ENCODE measurements at places on chromosomes 4 and X. TPM values are rescaled to one million over a fixed set of nuclear protein-coding genes. Genes with fewer than 3 reads are reported as not detected.
A peak's percentile ranks its signal among the peaks of the same experiment; 100 is the strongest.

The H2BW2 gene
- total RNA-seq, result 0.11 TPM

- H3K4me1 ChIP-seq, result peaks cover 11% of the 10 kb centered on the region
- peak overlapping the region; percentile 69 for H3K4me3 ChIP-seq
- no peak for DNase-seq
- H3K27ac ChIP-seq, result no peak overlapping the region
- peaks cover 12% of the 10 kb centered on the region for H3K27me3 ChIP-seq
- no peaks in the 10 kb centered on the region for H3K36me3 ChIP-seq
Observed at GRCh38 chrX:129653181-129653970, 1.4 kb downstream of the APLN start.

The CT45A5 gene
- not detected for total RNA-seq

The HPGDS gene
- not detected for total RNA-seq

The CFAP99 gene
- total RNA-seq, result not detected

The INTU gene
- total RNA-seq, result 0.02 TPM

DNA sequence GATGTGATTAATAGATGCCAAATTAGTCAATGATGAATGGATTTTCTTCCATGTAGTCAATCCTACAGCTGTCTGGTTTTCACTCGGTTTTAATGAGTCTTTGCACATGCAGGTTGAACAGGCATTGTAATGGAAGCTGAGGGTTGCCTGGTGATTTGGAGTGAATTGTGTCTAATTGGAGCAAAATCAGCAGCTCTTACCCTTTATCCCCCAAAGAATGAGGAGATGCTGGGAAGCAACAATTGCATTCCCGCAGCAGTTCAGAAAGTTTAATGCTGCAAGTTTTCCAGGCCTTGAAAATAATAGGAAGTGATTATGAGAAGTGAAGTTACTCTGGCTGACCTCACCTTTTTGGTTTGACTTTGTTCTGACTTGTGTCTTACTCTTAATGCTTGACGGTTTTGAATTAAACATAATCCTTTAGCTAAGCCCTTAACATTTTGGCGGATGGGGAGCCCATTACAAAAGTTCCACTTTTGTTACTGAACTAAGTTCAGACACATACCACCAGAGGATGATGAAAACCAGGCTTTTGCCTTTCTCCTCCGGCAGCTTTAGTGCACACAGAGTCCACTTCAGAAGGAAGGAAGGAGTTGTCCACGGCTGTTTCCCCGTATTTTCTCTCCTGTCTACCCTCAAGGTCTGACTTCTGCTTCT lies 78.8 kb upstream of the TBC1D9 start:
- no peak for DNase-seq
- H3K4me1 ChIP-seq, result peaks cover 55% of the 10 kb centered on the region
- no peak overlapping the region for H3K4me3 ChIP-seq
- H3K27ac ChIP-seq, result peak overlapping the region; percentile 54
- no peaks in the 10 kb centered on the region for H3K27me3 ChIP-seq

- H3K36me3 ChIP-seq, result no peaks in the 10 kb centered on the region
- H3K27me3 ChIP-seq, result peaks cover 3% of the 10 kb centered on the region
- H3K4me3 ChIP-seq, result no peak overlapping the region
- H3K4me1 ChIP-seq, result no peaks in the 10 kb centered on the region
- no peak overlapping the region for H3K27ac ChIP-seq
Observed at GRCh38 chrX:44428989-44429627, 85.6 kb upstream of the EFHC2 start.

GRCh38 chr4:147923854-147924253 lies 192.0 kb downstream of the ARHGAP10 start:
- no peak for DNase-seq
- H3K27ac ChIP-seq, result no peak overlapping the region
- H3K4me3 ChIP-seq, result no peak overlapping the region

The CT83 gene
- not detected for total RNA-seq

- H3K27ac ChIP-seq, result no peak overlapping the region
- H3K36me3 ChIP-seq, result peaks cover 42% of the 10 kb centered on the region
- no peak overlapping the region for H3K4me3 ChIP-seq
- H3K4me1 ChIP-seq, result no peaks in the 10 kb centered on the region
- no peak for DNase-seq
Observed at GRCh38 chrX:48813644-48814043, 11.8 kb downstream of the HDAC6 start.

DNA sequence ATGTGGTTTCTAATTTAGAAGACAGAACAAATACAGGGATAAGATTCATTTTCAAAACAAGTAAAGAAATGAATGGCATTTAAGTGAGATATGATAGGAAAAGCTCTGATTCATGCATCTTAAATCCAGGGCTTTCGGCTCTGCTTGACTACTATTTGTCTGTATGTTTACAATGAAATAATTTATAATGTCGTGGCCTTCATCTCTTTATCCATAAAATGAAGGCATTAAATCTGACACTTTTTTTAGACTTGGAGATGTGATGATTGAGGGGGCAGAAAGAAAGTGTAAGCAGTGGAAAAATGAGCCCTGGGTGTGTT lies 115.7 kb upstream of the KIT start:
- no peak overlapping the region for H3K4me3 ChIP-seq
- H3K27me3 ChIP-seq, result peaks cover 11% of the 10 kb centered on the region
- no peaks in the 10 kb centered on the region for H3K36me3 ChIP-seq
- no peak for DNase-seq
- H3K4me1 ChIP-seq, result peaks cover 2% of the 10 kb centered on the region
- no peak overlapping the region for H3K27ac ChIP-seq
